ENCODE measurements at places on chromosomes 4 and X.

- DNase-seq = peak; percentile 0
Measured at GRCh38 chrX:86171366-86171765, 23.1 kb downstream of the DACH2 start.

- DNase-seq = no peak
Measured at GRCh38 chr4:18756671-18757070, 735.1 kb upstream of the LCORL start.

DNA sequence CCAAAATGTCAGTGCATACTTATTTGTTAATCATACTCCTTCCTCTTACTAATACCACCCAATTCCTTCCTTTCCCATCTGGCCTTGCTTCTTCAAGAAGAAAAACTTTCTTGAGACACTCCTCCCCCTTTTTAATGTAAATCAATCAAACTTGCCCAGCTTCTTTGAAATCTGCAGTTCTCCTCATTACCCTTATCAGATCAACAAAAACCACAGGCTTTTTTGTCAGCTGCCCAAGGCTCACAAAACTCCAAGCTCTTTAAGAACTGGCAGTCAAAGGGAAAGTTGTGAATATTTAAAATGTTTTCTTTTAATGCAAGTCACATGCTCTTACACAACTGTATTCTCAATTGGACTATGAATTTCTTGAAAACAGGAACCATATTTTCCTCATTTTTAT, 11.3 kb upstream of the MYOZ2 start:
- no peak for DNase-seq

GRCh38 chrX:123277347-123277746, 93.3 kb downstream of the GRIA3 start:
- no peak for DNase-seq

Measured in NCI-H2171 treated with DMSO at 0.1 percent for 48 hours (cell line).